Fibroblast of skin of abdomen (primary cell): ENCODE measurements at places on chromosomes 4 and X.

- no peak for DNase-seq
These were observed 197.2 kb upstream of the NPY2R start for GRCh38 chr4:155011163-155011780.

DNA sequence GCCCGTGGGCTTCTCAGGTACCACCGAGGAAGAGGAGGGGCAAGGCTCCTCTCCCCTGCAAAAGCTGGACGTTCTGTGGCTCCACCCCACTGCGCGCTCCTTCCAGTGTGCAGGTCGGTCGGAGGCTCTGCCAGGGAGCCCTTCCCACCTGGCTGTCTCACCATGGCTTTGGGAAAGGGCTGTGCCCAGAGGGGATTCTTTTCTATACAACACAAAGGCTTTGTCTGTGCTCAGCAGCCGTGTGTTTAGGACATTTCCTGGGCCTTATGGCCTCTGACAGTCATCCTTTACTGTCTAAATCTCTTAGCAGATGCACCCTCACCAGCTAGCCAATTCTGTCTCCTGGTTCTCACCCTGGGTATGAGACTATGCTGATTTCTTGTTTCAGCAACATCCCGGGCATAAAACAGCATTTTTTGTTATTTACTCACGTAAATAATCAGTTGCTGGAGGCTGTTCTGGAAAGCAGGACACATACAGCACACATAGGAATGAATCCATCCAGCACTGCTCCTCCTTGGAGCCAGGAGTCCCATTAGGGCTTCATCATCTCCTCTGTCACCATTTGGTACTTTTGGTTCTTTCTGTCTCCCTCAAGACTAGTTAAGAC is 20.4 kb upstream of the ATXN3L start:
- peak; percentile 0 for DNase-seq

DNA sequence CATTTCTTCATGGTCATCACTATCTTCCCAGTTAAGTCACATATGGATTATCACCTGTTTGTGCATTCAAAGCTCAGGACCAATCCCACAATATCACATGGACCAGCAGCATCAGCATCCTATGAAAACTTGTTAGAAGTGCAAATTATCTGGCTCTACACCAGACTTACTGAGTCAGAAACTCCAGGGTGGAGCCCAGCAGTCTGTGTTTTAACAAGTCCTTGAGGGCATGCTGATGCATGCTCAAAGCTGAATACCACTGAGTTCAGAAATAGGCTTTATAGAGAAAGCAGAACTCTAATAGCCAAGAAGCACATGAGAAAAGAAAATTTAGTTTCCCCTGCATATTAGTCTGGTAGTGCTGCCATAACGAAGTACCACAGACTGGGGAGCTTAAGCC is 62.4 kb upstream of the GABRQ start:
- DNase-seq = no peak

DNA sequence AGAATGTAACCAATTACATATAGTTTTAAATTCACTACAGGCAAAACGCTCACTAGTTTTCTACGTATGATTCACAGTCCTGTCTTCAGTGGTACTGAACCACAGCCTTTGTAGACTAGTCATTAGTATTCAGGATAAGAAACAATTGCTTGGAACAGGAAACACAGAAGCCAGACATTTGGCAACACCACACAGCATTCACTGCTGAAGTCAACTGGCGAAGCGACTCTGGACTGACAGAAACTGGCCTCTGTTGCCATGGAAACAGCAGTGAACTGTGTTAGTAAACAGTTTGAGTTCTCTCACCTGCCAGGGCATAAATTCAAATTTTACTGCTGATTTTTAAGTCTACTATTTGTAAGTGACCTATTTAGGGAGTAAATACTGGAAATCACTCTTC is 57.6 kb downstream of the MAPK10 start:
- DNase-seq = peak; percentile 46

DNA sequence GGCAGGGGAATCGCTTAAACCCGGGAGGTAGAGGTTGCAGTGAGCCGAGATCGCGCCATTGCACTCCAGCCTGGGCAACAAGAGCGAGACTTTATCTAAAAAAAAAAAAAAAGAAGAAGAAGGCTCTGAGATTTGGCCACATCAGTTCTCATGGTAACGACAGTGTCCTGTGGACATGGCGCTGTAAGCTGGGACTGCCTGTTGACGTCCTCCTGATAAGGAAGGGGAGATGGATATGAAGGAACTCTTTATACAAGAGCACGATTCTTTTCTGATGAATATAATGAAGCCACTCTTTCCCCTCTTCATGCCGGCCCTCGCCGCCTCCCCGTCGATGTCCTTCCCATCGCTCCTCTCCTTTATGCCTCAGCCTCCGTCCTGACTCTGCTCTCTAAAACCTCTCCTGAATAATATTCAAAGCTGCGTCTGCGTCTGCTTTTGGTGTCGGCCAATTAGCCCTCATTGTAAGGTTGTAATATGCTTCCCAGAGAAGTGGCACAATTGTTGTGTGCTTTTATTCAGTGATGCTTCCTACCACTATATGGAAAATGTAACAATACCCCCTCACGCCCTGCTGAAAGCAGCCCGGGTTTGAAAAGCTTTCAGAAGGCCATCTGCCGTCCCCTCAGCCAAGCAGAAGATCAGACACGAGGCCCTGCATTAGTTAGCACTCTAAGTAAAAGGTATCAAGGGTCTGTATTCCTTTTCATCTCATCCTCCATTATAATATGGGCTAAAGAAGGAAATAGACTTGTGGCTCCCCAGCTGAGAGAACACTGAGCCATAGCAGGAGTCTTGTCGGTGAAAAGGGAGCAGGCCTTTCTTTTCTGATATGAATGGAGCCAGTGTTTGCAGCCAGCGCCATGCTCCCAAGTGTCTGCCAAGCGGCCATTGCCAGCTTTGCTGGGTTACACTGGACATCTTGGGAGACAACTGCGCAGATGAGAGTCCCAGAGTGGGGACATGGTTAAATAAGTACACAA is 22.1 kb upstream of the SCOC start:
- DNase-seq = no peak

DNA sequence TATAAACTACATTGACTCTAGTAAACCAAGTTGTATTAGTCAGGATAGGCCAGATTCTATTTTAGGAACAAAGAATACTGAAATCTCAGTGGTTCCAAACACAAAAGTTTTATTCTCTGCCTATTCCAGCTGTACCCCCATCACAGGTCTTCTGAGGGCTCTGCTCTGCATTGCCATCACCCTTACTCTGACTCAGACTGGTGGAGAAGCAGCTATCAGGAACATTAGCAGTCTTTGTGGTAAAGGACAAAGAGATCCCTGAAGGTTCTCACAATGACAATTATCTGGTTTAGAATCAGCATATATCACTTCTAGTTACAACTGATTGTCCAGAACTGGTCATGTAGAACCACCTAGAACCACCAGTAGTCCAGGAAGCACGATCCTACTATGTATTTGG is 251.1 kb downstream of the GLUD2 start:
- no peak for DNase-seq

- DNase-seq = no peak
These were observed 70.7 kb upstream of the RPS6KA6 start for GRCh38 chrX:84258708-84259107.

GRCh38 chr4:141702472-141703182 is 66.2 kb downstream of the IL15 start:
- peak; percentile 20 for DNase-seq

DNA sequence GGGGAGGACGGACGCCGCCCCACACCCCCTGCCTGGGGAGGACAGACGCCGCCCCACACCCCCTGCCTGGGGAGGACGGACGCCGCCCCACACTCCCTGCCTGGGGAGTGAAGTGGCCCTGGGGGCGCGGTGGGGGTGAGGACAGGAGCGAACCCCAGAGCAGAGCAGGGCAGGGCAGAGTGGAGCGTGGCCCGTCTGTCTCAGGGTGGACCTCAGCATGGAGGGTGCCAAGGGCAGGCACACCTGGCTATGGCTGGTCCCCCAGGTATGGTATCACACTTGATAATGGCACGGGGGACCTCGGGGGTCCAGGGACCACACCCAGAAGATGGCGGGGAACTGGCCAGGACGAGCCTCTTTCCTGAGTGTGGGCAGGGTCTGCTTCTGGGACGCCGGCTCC is 9.6 kb downstream of the LRPAP1 start:
- no peak for DNase-seq

DNA sequence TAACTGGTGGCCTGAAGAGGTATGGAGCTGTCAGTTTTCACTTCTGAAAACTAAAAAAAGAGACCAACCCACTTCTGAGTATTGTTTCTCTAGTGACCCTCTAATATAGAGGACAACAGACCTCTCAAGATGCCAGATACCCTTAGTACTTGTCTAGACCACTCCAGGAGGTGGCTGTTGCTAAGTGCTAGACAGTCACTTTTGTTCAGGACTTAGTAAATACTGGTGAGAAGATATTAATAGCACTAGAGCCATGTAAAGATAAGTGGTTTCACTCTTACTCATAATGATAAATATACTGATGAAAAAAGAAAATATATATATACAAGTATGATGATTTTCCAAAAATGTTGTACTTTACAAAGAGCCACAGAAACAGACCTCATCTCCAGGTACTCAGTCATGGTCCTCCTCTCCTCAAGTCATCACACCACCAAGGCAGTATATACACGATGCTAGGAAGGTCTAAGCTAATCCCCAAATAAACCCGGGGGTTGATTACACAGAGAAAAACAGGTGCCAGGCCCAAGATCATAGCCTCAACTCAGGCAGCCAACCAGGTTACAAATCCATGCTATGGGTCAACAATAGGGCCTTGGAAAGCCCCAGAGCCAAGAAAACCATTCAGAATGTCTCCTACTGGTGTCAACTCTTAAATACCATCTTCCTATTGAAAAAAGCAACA is 66.9 kb downstream of the ARHGEF9 start:
- DNase-seq = no peak

GRCh38 chrX:48684134-48684533 is 535 bp downstream of the WAS start:
- no peak for DNase-seq

GRCh38 chr4:96009427-96010119 is 169.7 kb downstream of the PDHA2 start:
- DNase-seq = peak; percentile 25

DNA sequence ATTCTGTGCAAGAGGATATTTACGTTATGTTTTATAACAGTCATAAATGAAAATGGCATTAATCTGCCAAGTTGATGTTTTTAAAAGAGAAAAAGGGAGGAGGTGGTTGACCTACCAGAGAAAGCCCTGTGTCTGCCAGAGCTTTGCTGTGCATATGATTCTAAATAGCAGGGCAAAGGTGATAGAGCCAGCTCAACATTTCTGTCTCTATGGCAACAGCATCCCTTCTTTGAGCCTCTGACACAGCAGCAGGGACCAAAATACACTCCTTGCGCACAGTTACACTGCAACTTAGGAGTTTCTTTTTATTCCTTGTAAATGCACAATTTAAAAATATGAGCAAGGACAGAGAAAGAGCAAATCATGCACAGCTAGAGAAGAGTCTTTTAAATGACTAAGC is 133.3 kb upstream of the RAI2 start:
- DNase-seq = no peak

DNA sequence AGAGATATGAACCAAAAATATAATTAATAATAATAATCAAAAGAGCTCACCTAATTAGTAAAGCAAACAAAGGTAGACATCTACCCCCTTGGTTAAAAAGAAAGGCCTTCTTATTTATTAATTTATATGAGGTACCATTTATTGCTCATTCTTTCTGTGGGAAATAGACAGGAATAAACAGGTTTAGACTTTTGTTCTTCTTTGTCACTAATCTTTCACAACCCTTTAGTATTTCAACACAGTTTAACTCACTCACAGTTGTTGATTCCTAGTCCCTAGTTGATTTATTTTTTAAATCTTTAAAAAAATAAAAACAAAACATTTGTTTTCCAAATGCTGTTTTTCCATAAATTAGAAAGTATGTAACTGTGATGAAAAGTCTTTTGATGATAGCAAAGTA is 5.6 kb downstream of the PPARGC1A start:
- no peak for DNase-seq

DNA sequence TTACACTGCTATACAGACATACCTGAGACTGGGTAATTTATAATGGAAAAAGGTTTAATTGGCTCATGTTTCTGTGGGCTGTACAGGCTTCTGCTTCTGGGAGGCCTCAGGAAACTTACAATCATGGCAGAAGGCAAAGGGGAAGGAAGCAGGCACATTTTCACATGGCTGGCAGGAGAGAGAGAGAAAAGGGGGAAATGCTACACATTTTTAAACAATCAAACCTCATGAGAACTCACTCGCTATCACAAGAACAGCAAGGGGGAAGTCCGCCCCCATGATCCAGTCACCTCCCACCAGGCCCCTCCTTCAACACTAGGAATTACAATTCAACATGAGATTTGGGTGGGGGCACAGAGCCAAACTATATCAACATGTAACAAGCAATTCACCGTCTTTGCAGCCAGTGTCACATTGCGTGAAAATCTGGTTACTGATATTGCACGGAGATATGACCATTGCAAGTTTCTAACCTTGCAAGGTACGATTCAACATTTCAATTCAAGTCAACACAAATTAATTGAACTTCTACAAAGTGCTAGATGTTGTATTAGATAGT is 61.7 kb upstream of the RELL1 start:
- DNase-seq = no peak

DNA sequence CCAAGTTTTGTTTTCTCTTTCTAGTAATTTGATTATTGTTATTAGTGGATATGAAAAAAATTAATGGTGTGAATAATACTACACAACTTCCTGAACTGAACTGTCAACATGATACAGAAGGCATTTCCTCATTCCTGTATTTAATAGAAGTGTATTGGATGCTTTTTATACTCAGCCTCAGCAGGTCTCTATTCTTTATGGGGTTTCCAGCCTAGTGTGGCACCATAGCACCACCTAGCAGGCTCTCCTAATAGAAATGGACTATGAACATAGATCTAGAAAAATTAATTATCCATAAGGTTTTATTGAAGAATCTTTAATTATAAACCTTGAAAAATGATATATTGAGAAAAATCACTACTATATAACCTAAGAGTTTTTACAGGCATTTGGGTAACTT is 52.4 kb downstream of the GLRB start:
- peak; percentile 58 for DNase-seq

- peak; percentile 63 for DNase-seq
These were observed 154.6 kb downstream of the AFAP1 start for GRCh38 chr4:7785017-7785416.

GRCh38 chr4:86878640-86879039 is 13.6 kb downstream of the C4orf36 start:
- no peak for DNase-seq

GRCh38 chrX:154775419-154776349 is 13.0 kb downstream of the DKC1 start:
- no peak for DNase-seq
